Astrocyte (in vitro differentiated cells and primary cell): ENCODE measurements at places on chromosomes 7 and 10.
A peak's percentile ranks its signal among the peaks of the same experiment; 100 is the strongest.

DNA sequence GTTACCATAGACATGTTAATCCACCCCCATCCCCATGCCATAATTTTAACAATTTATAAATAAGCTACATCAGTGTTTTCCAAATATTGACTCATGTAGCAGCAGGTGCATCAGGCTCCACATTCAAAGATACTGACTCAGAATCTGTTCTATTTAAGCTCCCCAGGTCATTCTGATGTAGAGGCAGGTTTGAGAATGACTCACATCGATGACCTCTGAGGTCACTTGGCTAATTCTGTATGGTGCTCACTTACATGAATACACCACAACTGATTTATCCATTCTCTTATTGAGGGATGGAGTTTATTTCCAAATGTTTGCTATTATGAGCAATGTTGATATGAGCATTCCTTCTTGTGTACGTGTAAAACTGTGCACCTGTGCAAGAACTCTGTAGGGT, 1159.0 kb downstream of the TYW1 start:
- no peak for DNase-seq

GRCh38 chr7:66837007-66837406, 84.0 kb upstream of the TMEM248 start:
- DNase-seq, result no peak

DNA sequence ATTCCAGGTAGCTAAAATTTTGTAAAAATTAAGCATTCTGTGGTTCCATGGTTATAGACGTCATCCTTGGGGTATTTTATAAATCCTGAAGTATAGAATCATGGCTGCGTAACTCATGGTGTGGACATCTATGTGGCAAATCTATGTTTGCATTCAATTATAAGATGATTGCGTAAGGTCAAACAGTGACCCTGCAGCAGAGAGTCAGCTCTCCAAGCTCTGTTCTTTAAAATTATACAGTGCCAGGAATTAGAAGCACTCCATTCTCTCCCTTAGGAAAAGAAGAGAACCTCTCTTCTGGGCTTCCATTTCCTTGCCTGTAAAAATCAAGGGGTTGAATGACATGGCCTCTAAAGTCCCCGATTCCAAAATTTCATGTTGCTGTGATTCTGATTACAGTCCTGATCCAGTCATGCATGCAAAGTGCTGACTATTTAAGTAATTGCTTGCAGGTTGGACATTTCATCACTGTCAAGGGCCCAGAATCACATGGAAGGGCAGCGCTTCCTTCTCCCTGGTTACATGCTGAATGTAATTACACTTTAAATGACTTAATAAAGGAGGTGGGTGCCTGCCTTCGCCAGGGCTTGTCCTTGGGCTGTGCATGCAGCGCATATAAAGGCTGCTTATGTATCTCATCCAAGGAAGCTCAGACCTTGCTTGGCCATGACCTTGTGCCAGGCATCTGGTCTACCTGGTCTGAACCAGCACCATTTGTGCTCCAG, 550.7 kb downstream of the TYW1 start:
- no peak for DNase-seq

DNA sequence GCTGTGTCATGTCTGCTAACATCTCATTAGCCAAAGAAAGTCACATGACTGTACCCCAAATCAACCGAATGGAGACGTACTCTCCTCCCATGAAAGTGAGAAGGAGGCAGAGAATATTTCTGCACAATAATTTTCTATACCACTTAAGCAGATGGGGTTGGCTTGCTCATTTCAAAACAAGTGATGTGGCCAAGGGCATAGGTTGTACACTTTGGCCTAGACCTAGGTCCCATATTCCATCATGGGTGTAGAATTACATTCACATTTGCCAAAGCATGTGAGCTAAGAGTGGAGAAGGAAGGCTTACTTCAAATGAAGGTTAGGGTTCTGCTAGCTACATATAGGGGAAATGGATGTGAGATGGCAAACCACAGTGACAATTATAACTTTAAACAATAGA, 83.0 kb downstream of the ZNF365 start:
- DNase-seq, result no peak

DNA sequence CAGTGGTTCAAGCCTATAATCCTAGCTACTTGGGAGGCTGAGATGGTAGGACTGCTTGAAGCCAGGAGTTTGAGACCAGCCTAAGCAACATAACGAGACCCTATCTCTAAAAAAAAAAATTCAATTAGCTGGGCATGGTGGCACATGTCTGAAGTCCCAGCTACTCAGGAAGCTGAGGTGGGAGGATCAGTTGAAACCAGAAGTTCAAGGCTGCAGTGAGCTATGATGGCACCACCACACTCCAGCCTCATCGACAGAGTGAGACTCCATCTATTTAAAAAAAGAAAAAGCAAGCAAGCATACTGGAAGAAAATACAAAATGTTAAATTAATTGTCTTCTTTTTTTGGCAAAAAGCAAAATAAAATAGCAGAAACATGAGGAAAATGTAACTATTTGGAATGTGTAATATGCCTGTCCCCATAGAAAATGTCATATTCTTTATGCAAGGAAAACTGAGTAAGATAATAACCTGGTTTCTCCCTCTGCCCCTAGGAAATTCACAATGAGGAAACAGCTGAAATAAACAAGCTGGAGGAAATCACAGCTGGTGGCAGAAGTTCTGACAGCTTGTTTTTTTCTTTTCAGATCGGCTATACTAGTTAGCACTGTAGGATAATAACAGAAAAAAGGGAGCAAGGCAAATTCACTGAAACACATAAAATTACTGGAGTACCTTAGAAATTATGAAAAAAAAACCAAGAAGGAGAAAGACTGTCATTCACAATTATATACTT, 48.5 kb downstream of the HERPUD2 start:
- DNase-seq, result no peak

DNA sequence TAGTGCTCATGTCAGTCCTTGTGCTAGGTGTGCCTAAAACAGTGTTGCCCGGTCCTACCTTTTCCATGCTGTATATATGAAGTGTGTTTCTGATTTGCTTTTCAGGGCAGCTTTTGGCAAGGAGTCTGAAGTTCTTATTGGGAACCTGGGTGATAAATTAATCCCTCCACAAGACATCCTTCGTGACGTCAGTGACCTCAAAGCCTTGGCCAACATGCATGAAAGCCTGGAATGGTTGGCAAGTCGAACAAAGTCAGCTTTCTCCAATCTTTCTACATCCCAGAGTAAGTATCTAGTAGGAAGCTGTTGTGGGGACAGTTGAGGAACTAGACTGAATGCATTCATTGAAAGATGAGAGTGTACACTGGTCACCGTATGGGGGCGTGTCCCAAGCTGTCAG, 189.4 kb upstream of the LRGUK start:
- peak; percentile 51 for DNase-seq

DNA sequence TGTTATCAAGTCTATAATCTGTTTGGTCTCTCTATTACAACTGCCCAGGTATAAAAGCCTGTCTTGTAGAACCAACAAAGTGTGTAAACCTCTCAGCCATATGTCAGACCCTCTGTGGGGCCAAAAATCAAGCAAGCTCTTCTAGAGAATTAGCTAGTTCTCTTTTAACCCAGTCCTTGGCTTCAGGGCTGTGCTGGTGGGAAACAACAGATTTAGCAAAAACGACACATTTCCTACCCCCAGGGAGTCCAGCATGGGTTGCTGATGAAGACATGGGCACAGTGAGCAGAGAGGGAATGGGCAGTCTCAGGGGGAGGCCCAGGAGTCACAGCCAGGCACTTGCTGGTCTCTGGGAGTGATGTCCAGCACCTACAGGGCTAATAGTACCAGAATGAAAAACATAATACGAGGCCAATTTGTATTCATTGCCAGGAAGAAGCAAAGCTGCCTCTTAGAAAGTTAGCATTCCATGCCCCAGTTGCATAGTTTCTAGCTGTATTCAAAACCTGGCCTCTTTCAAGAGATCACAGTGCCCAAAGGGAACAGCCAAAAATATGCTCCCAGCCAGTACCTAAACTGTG, 80.1 kb downstream of the FRMD4A start:
- no peak for DNase-seq

- DNase-seq, result no peak
These were observed 7.4 kb downstream of the MAD1L1 start for GRCh38 chr7:2225336-2225735.

DNA sequence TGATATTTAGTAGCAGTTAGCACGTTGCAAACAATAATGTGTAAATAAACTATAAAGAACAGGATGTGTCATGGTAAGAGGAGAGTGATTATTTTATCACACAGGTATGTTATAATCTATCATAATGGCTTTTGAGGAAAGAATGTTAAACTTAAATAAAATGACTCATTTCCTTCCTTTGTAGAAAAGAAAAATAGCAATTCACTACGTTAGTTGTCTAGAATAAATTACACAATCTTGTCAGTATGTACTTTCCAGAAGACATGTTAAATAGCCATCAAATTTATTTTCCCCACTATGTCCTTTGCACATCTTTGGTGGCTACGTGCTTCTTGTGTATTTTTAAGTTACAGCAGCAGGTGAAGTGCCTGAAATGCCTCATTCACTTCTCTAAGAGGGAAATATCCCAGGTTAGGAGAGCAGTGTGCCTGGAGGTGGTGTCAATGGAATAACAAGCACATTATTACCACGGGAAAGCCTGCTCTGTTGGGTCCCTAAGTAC, 133.8 kb downstream of the SEMA3A start:
- peak; percentile 76 for DNase-seq

DNA sequence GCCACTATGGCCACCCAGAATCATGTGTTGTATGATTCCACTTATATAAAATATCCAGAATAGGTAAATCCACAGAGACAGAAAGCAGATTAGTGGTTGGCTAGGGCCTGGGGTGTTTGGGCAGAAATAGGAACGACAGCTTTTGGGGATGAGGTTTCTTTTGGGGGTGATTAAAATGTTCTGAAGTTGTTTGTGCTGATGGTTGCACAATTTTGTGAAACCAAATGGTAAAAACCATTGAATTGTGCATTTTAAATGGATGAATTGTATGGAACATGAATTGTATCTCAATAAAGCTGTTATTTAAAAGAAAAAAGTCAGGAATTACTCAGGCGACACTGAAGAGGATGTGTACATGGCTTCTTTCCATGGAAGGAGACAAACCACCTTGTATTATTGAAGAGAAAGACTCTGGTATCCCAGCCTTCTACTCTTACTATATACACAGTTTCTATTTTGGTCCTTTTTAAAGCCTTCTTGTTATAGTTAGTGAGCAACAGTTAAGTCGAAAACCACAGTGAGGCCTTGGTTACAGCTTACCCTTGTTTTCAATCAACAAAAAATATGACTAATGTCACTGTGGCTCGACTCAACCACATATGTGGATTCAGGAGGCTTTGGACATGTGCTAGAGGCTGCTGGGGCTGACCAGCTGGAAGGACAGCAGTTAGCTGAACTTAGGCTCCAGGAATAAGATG, 57.1 kb upstream of the KMT2E start:
- peak; percentile 95 for DNase-seq

GRCh38 chr7:80379034-80379982, 132.6 kb downstream of the GNAT3 start:
- peak; percentile 82 for DNase-seq

DNA sequence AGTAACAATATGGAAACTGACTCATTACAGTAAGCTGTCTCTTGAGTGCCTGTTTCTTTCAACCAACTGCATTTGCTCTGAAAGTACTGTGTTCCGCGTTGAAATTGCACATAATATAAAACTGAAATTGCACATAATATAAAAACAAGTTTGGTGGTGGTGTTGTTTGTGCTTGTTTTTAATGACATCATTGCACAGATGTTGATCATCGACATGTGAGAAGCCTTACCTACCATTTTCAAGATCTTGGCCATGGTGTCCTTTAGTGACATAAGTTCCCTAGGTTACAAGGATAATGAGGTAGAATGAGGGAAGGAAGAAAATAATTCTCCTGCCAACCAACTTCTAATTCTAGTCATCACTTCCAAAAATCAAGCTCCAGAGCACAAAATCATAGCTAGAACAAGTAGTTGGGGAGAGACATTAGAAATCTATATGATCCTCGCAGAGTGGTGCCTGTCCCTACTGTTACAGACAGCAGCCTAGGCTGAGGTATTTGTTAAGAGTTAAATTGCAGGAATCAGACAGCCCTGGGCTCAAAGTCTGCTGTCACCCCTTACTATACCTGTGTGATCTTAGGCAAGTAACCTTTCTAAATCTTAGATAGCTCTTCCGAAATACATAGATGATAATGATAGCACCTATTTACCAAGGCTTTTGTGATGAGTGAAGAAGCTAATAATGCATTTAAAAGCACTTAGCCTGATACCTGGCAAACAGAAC, 29.3 kb downstream of the DOCK4 start:
- no peak for DNase-seq

DNA sequence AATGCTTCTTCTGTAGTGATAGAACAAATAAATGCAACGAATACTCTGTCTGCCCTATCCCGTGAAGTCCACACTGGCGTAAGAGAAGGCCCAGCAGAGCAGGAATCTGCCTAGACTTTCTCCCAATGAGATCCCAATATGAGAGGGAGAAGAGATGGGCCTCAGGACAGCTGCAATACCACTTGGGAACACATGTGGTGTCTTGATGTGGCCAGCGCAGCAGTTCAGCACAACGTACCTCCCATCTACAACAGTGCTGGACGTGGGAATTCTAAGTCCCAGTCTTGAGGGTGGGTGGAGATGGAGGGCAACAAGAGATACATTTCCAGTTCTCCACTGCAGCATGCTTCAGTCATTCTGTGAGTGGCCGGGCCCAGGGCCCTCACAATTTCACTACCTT, 45.8 kb downstream of the FIGNL1 start:
- no peak for DNase-seq

- no peak for DNase-seq
These were observed 145.3 kb downstream of the MAGI2 start for GRCh38 chr7:79308192-79308591.

- DNase-seq, result no peak
These were observed 472.4 kb downstream of the ANKRD7 start for GRCh38 chr7:118696879-118697278.

DNA sequence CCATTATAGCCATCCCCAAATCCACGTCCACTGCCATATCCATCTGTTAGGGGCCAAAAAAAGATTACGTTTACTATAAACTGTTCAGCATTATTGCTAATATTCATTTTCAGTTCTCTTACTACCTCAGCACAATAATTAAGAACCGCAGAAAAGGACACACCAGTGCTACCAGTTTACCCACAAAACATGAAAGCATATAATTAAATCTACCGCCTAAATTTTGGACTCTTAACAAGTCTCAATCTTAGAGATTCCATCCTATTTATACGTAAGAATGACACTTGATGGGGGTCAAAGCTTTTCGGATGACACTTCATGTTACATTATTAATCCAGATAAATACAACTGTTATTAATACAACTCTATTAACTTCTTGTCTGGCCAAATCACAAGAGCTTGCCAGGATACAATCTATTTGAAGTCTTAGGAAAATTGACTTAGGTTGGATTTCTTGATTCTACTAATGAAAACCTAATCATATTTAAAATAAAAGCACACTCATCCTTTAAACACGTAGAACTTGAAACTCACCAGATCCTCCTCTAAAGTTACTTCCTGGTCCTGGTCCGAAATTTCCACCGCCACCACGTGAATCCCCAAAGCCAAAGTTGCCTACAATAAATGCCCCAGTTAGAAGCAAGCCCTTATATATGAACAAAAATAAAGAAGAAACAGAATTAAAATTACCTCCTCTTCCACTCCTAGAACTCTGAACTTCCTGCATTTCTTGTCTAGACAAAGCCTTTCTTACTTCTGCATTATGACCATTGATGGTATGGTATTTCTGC, 4.5 kb downstream of the HNRNPA2B1 start:
- DNase-seq, result no peak
